Upper lobe of right lung (tissue), 1 donor: ENCODE measurements at places on chromosomes 1 and 21. TPM values are rescaled to one million over a fixed set of nuclear protein-coding genes. Genes with fewer than 3 reads are reported as not detected.

DNA sequence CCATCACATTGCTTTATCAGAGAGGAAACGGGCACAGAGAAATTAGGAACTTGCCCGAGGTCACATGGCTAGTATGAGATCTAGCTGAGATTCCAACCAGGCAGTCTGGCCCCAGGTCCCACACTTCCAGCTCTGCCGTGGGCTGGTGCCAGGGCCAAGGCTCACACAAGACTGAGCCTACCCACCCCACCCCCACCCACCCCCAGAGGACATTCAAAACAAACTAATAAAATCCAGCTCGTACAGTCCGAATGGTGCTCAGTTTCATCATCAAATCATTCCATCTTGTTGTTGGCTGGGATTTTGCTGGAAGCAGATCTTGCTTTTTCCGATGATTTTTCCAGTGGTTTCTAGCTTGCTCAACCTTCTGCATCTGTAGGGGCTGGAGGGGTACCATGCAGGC lies 27.9 kb downstream of the MATN1 start:
- DNase-seq, result no peak

- DNase-seq, result no peak
Observed at GRCh38 chr1:224637515-224637914, 21.4 kb downstream of the CNIH3 start.

- DNase-seq, result no peak
Observed at GRCh38 chr1:209787551-209787950, 3.2 kb upstream of the C1orf74 start.

DNA sequence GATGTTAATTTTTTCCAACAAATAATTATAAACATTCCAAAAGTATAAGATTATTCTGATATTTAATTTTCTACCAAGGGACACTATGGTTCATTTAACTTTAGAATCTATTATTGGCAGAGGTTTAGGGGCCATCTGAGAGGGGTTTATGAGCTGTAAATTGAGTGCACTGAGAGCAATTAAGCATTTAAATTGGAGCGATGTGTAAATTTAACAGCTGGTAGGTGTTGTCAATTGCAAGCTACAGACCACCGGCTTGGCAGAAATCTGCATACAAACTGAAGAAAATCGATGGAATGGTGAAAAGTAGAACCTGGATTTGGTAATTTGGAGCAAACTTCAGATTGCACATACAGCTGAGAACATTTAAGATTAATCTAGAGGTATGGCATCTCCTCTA lies 55.8 kb upstream of the MTF2 start:
- DNase-seq, result no peak

DNA sequence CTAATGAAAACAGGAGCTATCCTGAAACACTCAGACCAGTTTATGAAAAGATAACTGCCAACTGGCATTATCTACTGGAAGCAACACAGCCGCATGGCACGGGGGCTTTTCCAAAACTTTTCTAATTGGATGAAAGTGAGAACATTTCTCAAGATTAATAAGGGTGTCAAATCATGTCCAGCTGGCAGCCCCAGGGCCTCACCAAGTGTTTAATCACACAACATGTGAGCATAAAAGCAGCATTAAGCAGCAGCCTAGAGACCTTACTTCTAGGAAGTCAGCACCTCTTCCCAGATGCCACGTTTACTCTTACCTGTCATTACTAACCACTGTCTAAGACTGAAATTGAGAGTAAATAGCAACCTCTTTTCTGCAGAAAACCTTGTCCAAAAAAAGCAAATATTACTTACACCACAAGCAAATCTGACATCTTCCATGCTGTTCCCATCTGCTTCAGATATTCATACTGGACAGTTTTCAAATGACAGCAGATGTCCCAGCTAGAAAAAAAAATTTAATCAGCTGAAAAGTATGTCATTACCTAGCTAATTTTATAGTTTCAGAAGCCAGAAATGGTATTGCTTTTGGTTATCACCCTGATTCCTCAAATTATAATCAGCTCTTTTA lies 341.5 kb upstream of the ZP4 start:
- no peak for DNase-seq

DNA sequence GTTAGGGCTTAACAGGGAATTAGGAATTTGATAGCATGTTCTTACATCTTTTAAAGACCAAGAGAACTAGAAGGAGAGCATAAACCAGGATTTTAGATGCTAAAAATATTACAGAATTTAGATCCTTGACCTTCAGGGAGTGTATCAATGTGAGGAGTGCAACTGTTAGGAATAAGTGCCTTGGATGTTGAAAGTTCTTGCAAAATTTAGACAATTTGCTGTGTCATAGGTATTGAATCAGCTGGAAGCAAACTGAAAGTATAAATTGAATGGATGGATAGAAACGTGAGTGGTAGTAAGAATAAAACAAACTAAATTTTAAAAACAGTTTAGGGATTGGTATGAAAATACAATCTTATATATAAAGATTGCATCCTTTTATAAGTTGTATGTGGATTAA lies 27.7 kb downstream of the PPP1R12B start:
- DNase-seq, result no peak

Gene LINGO4
- total RNA-seq, result 0.29 TPM
